Activated CD8-positive, alpha-beta memory T cell treated with anti-CD3 and anti-CD28 coated beads for 1 hour (primary cell): ENCODE measurements at places on chromosomes 2 and 18.

DNA sequence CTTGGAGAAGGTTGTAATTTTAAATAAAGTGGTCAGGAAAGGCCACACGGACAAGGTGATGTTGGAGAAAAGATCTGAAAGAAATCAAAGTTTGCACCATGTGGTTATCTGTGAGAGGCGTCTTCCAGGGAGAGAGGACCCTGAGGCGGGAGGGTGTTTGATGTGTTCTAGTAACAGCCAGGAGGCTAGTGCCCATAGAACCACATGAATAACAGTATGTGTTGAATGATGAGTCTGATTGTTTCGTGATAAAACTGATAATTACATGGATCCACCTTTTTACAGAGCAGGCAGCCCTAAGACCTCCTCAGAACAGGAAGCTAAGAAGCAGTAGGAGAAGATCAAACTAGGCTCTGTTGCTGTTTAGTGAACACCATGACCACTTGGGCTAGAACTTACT lies 91.4 kb downstream of the SCG2 start:
- DNase-seq, result no peak

GRCh38 chr2:149611100-149611820 lies 23.7 kb upstream of the MMADHC start:
- no peak for DNase-seq

- DNase-seq, result no peak
Observed at GRCh38 chr2:11329776-11330175, 14.7 kb downstream of the ROCK2 start.

- DNase-seq, result no peak
Observed at GRCh38 chr2:221590861-221591365, 18.8 kb upstream of the EPHA4 start.

- DNase-seq, result no peak
Observed at GRCh38 chr2:42123426-42123825, 45.7 kb upstream of the EML4 start.

GRCh38 chr2:44275927-44276303 lies 635 bp downstream of the SLC3A1 start:
- DNase-seq, result no peak

- no peak for DNase-seq
Observed at GRCh38 chr2:64262071-64262470, 117.9 kb upstream of the PELI1 start.

DNA sequence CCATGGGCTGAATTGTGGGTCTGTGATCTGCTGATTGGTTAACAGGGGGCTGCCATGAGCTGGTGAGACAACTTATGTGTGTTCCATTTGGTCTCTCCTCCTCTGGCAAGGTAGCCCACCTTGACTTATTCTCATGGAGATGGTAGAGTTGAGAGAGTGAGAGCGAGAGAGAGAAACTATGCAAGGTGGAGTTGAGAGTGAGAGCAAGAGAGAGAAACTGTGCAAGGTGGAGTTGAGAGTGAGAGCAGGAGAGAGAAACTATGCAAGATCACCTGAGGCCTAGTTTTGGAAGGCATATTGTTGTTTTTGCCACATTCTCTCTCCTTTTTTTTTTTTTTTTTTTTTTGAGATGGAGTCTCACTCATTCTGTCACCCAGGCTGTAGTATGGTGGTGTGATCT lies 155.7 kb downstream of the UBR3 start:
- DNase-seq, result no peak

DNA sequence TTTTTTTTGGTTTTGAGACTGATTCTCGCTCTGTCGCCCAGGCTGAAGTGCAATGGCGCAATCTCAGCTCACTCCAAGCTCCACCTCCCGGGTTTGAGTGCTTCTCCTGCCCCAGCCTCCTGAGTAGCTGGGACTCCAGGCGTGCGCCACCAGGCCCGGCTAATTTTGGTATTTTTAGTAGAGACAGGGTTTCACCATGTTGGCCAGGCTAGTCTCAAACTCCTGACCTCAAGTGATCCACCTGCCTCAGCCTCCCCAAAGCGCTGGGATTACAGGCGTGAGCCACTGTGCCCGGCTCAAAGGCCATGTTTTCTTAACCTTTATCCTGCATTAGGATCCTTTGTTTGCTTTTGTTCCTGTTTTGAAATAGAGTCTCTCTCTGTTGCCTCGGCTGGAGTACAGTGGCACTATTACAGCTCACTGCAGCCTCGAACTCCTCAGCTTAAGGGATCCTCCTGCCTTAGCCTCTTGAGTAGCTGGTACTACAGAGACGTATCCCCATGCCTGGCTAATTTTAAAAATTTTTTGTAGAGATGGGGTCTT lies 41.0 kb downstream of the NPC1 start:
- DNase-seq, result no peak

GRCh38 chr2:144679942-144680341 lies 160.0 kb upstream of the ZEB2 start:
- no peak for DNase-seq

DNA sequence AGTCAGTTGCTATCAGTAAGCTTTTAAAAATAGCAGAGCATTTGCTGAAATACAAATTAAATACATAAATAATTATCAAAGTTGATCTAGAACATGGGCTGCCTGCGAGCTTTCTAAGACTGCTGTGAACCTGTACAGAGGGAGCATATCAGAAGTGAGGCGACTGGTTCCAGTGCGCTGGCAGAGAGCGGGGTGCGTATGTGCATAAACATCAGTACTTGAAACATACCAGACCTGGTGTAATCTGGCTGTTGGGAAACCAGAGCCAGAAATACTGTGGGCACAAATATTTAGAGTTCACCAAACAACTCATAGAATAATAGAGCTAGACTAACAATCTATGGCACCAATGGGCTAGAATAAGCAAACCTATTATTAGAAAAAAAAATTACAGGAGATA lies 27.3 kb downstream of the PDIA6 start:
- no peak for DNase-seq

DNA sequence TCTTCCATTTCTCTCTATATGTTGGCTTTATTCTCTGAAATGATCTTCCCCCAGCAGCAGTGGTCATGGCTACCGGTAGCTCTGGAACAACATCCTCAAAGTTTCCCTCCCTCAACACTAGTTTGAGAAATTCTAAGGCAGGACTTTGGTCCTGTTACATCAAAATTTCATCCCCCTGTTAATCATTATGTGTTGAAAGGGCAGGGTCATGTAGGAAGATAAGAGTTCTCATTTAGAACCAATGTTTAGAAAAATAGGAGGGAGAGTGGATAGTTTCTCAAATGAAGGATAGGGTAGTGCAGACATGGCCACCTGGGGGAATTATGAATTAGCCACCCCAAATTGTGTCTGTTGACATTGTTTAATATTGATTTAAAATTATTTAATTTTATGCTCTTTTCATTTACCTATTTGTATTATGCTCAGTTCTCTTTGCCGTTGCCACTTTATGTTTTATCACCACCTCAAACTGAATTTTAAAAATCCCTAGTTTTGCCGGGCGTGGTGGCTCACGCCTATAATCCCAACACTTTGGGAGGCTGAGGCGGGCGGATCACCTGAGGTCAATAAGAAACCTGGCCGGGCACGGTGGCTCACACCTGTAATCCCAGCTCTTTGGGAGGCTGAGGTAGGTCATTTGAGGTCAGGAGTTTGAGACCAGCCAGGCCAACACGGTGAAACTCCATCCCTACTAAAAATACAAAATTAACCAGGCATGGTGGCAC lies 22.3 kb downstream of the EML4 start:
- DNase-seq, result no peak

GRCh38 chr2:66854298-66854697 lies 419.4 kb downstream of the MEIS1 start:
- DNase-seq, result no peak

- DNase-seq, result no peak
Observed at GRCh38 chr18:6781142-6781714, 51.7 kb downstream of the ARHGAP28 start.

DNA sequence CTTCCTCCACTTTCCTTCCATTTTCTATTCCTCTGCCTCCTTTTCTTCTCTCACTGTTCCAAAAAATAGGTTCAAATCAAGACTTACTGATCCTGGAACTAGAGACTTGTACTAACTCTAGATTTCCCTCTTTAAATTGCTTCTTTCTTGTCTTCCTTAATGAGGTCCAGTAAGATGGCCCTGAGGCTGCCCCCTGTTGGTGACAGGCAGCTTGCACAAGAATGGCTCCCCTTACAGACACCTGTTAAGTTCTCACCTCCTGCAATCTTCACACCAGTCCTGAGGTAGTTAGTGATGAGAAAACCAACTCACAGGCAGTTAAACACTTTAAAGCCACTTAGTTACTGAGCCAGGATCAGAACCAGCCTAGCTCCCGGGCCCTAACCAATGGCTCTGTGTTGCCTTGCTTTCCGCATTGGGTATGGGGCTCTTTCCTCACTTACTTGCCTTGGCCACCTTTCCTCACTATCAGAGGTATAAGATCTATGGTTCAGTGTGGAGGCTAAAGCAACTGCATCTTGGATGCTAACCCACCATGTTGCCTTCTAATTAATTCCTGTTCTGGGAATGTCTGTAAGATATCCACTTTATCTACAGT lies 130.6 kb downstream of the AKAIN1 start:
- DNase-seq, result no peak

GRCh38 chr2:42498497-42498896 lies 4.7 kb upstream of the KCNG3 start:
- no peak for DNase-seq

GRCh38 chr18:63951302-63951705 lies 2.2 kb downstream of the HMSD start:
- no peak for DNase-seq

- DNase-seq, result no peak
Observed at GRCh38 chr2:101306410-101306809, 2.1 kb downstream of the RNF149 start.

- DNase-seq, result no peak
Observed at GRCh38 chr2:98913916-98914712, 21.9 kb downstream of the CRACDL start.

DNA sequence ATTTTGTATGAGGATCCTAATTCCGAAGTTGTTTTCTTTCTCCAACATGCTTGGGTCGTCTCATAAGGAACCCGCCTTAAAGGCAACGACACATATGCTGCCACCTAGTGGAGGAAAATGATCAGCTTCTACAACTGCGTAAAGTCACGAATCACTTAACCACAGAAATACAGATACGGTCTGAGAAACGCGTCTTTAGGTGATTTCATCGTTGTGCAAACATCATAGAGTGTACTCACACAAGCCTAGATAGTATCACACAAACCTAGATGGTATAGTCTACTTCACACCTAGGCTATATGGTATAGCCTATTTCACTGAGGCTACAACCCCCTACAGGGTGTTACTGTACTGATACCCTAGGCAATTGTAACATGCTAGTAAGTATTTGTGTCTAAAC lies 13.1 kb downstream of the GNLY start:
- DNase-seq, result no peak

DNA sequence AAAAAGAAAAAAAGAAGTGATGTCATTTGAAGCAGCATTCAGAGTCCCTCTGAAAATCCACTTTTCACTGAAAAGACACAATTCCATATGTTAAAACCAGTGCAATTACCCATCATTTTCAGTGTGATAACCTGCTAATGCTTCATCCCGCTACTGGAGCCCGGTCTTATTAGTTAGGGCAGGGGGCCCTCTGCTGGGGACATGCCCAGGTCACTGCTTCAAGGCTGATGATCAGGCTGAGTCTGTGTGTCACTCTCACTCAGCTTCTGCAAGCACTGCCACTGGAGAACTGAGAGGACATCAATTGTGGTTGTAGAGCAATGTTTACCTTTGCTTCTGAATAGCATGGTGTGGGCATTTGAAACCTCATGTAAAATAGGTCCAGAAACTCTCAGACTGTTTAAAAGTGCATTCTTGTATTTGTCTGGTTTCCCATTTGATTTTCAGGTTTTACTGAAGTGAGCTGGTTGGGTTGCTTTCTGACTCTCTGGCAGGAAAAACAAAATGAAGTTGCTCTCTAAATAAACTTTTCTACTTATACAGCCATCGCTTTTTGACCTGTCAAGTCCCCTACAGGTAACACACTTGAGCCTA lies 49.2 kb upstream of the NXPH2 start:
- DNase-seq, result no peak

GRCh38 chr18:57793302-57793986 lies 9.7 kb downstream of the ATP8B1 start:
- DNase-seq, result no peak

DNA sequence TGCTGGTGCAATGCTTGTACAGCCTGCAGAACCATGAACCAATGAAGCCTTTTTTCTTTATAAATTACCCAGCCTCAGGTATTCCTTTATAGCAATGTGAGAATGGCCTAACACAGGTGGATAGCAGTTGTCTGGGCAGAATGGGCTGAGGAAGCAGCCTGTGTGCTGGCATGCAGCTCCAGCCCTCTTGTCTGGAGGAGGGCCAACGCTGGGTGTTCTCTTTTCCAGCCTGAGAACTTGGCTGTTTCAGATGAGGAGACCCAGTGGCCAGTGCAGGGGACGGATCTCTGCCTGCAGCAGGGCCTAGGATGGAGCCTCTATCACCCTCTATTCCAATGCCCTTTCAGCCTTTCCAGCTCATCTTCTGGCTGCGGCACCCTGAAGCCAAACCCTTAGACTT lies 58.8 kb downstream of the CTIF start:
- no peak for DNase-seq

DNA sequence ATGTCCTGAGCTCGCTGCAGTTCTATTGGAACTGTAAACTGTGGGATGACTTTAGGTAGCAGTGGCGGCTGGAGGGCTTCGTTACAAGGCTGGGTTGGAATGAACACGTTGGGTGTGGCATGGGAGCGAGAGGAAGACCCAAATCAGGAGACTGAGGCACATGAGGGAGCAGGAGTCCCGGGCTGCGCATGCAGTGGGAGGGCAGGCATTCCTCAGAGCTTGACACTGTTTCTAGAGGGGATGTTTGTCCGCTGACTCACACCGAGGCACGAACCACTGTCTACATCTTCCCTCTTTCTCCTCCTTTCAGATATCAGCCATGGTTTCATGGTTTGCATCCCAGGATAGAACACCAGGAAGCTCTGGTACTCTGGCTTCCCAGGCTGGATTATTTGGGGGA lies 40.6 kb upstream of the LAMA1 start:
- DNase-seq, result no peak

GRCh38 chr2:8872821-8873432 lies 35.5 kb upstream of the KIDINS220 start:
- no peak for DNase-seq

DNA sequence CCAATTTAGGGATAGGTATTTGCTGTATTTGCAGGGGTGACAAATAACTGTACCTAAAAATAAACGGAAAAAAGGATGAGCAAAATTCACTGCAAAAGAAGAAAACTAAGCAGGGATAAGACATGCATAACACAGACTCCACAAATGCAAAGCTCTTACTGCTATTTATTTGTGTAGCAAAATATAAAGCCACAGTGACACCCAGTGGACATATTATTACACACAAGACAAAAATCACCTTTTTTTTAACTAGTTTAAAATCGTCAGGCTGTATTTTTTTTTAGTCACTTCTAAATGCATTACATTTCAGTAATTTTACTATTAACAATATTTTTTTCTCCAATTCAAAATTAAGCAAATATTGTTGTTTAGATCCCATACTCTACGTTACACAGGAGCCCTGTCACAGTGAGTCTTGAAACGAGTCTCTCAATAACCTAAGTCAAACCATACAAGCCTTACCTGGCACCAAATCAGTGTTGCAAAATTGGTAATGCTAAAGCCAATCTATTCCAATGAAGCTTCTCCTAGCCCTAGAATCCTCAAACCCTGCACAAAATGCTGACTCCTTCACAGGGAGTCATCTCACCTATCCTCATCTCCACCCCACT lies 23.7 kb downstream of the METTL4 start:
- DNase-seq, result no peak
